ENCODE measurements at places on chromosomes 3 and 15.

GRCh38 chr15:42182328-42182886 is 25.7 kb downstream of the VPS39 start:
- no peak for DNase-seq

DNA sequence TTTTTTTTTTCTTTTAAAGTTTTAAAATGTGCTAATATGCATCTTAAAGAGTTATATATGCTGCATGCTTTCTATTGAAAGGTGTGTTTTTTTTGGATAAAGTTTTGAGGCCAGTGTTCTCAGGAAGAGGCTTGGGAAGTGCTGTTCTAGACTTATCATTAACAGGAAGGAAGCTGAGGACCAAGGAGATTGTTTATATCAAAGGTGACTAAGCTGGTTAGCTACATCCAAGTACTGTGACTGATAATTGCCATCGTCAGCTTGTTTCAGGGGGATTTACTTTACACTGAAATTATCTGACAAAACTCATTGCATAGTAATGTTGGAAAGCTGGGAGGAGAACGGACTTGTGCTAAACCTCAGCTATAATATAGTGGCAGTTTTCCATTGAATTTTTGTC is 36.3 kb upstream of the UTS2B start:
- peak; percentile 55 for DNase-seq

- no peak for DNase-seq
Observed at GRCh38 chr3:191634902-191635301, 173.9 kb downstream of the PYDC2 start.

- DNase-seq: no peak
Observed at GRCh38 chr3:100117093-100117492, 2.8 kb upstream of the FILIP1L start.

DNA sequence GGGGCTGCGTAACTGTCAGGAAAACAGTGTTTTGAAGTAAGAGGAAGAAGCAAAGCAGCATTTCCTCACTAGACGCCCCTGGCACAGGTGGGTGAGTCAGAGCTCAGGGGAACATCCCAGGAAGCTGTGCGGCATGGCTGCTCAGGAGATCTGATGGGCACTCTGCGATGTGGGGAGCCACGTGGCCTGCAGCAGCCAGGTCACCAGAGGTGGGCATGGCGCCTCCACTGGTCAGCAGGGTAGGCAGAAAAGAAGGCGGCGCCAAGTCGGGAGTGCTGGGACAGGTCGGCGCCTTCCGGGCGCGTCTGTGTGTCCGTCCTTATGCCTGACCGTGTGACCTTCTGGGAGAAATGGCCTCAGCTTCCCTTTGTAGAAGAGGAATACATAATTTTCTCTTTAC is 249.9 kb upstream of the ST8SIA2 start:
- DNase-seq: no peak

DNA sequence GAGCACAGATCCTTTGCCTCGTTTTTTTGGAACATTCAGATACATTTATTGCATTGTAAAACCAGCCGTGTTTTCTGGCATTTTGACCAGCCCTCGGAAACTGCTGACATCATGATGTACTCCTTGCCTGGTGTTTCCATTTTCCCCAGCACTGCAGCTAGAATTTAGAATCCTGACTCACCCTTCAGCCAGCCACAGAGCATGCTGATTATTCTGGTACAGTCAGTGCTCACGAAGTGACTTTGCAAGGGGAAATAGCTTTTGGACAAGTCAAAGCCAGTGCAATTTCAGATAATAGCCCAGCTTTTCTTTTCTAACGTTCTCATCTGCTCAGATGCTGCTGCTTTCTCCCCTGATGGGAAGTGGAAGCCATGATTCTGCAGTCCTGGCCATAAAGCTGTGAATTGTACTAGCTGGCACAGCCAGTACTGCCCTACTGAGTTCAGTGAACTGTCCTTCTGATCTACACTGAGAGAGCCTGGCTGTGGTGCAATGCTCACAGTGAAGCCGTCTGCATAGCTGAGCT is 12.1 kb upstream of the CNBP start:
- DNase-seq: peak; percentile 97

- no peak for DNase-seq
Observed at GRCh38 chr15:78361771-78362506, 21.8 kb downstream of the CRABP1 start.

- DNase-seq: peak; percentile 49
Observed at GRCh38 chr3:30628901-30629590, 22.6 kb downstream of the TGFBR2 start.

DNA sequence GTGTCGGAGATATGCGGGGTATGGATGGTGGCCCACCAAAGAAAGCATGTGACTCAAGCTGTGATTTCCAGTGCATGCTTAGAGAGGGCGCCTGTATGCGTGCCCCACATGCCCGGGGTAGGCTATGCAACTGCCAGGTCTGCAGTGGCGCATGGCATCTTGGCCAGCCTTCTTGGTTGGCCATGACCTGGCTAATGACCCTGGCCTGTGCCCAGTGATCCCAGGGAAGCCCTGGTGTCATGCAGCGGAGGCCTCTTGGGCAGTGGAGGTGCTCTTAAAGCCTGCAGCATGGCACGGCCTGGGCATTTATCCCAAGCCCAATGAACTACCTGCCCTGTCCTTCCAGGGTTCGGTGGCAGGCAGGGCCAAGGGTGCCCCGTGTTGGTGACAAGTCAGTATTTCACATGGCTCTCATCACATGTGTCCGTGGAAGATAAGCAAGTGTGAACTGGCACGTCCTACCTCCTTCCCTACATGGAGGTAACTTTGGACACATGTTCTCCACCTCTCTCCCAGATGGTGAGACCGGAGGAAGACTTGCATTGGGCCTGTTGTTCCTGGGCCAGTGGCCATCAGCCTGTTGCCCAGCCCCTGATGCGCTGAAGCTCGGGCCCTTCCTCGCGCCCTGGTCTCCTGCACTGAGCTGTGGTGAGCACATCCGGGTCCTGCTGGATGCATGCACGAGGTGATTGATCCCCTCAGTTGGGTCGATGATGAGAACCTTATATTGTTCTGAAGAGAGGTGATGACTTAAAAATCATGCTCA is 192.0 kb downstream of the UBE3A start:
- no peak for DNase-seq

DNA sequence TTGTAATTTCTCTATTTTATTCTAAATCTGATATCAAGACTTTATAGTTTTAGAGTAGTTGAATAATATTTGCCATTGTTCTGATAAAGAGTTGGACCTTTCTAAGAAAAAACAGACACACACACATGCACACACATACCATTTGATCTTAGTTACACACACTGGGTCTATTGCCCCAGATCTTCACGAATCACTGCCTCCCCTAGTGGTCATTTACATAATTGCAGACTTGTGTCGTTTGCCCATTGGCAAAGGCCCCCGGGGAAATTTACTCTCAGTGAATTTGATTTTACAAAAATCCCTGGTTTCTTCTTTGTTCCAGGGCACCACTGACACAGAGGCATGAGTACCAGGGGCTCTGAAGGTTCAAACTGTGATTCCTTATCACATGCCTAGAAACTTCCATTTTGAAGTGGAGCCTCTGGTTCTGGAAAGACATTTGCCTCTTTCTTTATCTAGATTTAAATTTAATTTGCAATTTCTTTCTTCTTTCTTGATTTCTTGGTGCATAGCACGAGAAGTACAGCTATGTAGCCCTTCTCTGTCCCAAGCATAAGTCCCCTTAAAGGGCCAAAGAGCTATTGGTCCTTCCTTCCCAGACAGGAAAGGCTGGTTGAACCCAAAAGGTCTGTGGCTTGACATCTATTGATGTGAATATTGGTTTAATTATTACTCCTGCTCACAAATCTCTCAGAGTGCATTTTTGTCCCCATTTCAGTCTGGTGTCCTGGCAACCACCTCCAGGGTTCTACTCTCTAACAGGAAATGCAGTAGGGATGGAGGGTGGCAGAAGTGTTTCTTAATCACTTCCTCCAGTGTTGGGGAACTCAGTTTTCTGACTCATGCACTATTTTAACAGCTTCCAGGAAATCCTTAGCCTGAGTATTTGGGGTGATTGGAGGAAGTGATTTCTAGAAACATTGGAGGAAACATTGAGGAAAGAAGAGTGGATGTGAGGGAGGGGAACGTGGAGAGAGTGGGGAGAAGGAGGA is 32.4 kb upstream of the SLC6A11 start:
- DNase-seq: peak; percentile 27

- no peak for DNase-seq
Observed at GRCh38 chr3:68878962-68879361, 53.4 kb downstream of the TAFA4 start.

GRCh38 chr3:194565597-194566190 is 67.5 kb downstream of the TMEM44 start:
- DNase-seq: peak; percentile 82

- peak; percentile 90 for DNase-seq
Observed at GRCh38 chr3:8621872-8622271, 22.7 kb downstream of the SSUH2 start.

DNA sequence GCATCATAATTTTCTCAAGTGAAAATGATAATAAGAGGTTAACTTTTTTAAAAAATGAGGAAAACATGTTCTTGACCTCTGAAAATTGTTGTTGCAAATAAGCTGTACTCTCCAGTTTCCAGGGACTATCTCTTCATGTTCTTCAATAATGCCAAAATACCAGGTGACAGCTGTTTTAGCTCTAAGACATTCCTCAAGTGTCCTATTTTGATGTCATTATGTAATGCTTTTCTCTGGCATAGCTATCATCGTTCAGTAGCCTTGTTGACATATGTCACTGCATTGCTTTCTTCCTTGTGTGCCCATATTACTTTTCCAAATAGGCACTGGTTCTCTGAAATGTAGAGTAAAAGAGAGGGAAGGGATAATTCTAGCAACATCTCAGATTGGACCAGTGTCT is 5.7 kb upstream of the FILIP1L start:
- DNase-seq: no peak

DNA sequence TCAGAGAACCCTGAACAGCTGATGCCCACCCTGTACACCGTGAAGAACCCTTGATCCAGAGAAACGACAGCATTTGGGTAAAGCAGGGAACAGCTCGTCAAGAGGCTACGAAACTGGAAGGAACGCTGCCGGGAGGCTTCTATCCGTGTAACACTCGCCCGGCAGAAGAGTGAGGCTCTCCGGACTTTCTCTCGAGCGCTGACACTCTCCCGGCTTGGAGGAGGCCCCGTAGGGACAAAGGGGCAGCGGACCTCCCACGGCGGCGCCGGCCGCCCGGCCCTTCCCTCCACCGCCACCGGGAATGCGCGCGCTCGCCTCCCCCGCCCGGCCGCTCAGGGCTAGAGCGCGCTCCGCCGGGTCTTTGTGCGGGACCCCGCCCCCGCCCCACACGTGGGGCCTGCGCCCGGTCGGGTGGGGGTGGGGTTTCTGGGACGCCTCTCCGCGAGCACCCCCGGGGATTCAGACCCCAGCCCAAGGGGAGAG is 1.7 kb downstream of the HYAL2 start:
- peak; percentile 48 for DNase-seq

DNA sequence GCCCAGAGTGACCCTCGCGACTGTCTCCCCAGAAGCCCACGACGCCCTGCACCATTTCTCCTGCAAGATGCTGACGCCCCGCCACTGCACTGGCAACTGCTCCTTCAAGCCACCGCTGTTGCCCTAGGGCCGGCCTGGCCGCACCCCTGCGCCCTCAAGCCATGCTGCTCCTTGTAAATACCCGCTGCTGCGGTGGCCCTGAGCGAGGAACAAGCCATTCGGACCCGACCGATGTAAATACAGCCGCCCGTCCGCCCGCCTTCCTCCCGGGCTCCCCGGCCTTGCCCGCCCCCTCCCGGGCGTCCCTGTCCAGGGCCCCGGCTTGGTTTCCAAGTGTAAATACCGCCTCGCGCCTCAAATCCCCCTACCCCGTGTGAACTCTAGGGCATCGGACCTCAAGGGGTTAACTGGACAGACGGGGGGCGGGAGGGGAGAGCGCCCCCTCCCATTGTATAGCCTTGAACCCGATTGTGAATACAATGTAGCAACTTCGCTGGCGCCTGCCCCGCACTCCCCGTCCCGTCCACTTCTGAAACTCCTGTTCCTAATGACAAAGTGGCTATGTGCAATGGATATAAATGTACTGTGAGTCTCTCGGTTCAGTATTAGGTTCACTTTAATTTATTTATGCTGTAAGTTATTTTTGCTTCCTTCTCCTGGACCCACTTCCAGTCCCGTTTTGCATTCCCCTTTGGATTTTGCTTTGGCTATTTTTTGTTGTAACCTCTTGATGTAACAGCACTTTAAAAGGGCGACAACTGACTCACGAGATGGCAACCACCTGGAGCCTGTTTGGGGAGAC is 5.9 kb downstream of the RNU6-1 start:
- DNase-seq: no peak

- peak; percentile 89 for DNase-seq
Observed at GRCh38 chr3:189188466-189188865, 16.7 kb downstream of the TPRG1 start.

DNA sequence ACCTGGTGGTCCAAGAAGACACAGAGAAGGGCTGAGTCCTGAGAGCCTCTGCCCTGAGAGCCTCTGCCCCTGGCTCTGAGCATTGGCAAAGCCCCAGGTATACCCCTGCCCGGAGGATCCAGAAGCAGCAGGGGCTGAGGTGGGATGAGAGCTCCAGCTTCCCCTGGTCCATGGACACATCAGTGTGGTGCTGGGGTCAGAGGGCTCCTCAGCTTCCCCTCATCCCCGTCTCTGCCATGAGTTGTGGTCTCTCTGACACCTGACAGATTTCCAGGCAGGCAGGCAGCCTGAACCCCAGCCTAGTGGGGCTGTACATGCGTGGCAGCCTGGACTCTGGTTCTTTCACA is 3.5 kb upstream of the KLF15 start:
- no peak for DNase-seq

GRCh38 chr3:115667738-115668065 is 44.4 kb downstream of the GAP43 start:
- no peak for DNase-seq

DNA sequence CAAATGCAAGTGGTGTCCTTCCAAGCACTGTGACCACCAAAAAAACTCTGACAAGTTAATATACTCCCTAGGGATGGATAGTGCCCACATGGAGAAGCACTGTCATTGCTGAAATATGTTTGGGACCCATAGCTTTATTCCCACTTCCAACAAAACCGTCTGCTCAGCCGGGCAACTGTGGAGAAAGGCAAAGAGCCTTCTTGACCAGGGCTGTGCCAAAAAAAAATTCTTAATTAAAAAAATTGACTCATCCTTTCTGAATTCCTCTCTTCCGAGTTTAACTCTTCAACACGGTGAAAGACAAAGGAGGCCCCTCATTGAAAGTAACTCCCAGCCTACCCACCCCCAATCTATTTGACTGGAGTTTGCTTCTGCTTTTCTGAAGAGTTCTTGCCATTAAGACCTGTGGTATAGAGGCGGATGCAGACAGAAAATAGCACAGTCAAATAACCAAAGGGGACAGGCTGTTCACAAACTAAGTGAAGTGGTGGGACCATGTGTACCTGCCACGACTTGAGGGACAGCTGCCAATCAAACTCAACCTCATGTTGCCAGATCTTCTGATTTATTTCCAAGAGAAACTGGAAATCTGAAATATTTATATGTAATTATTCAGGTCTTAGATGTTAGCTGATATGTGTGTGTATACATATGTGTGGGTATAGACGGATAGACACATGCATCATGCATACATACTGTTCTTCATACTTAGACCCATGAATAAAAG is 135.4 kb upstream of the PFN2 start:
- no peak for DNase-seq

GRCh38 chr3:194282436-194283122 is 68.5 kb downstream of the CPN2 start:
- DNase-seq: no peak

Measured in fibroblast of the aortic adventitia (primary cell).